NCI-H1105 treated with DMSO at 0.1 percent for 48 hours (cell line): ENCODE measurements at places on chromosomes 6 and 20.

DNA sequence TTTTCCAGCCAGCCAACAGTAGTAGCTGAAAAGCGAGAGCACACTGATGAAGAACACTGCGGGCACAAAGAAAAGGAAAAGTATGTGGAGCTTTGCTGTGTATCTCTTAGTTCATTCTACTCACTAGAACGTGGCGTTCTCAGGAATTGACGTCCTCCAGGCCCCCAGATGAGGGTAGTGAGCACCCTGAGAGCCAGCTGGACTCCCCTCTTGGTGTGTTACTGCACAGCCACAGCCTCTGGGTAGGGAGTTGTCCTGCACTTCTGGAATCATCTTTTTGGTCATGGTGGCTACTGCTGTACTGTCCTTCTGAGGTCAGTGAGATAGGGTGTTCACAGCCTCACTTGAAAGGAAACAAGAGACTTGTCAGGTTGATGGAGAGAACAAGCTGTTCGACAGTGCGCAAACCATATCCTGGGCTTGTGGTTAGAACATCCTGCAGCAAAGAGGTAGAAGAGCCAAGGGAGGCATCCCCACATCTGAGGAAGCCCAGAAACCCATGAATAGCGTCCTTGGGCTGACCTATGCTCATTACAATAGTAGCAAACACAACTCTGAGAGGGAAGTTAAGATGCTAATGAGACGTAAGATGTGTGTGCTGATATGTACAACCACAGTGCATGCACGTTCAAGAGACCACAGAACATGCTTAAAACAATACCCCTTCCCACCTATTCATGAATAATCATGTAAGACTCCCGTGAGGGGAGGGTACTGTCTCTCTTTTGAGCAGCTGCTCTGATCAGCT lies 14.6 kb upstream of the HLA-F start:
- DNase-seq: no peak

DNA sequence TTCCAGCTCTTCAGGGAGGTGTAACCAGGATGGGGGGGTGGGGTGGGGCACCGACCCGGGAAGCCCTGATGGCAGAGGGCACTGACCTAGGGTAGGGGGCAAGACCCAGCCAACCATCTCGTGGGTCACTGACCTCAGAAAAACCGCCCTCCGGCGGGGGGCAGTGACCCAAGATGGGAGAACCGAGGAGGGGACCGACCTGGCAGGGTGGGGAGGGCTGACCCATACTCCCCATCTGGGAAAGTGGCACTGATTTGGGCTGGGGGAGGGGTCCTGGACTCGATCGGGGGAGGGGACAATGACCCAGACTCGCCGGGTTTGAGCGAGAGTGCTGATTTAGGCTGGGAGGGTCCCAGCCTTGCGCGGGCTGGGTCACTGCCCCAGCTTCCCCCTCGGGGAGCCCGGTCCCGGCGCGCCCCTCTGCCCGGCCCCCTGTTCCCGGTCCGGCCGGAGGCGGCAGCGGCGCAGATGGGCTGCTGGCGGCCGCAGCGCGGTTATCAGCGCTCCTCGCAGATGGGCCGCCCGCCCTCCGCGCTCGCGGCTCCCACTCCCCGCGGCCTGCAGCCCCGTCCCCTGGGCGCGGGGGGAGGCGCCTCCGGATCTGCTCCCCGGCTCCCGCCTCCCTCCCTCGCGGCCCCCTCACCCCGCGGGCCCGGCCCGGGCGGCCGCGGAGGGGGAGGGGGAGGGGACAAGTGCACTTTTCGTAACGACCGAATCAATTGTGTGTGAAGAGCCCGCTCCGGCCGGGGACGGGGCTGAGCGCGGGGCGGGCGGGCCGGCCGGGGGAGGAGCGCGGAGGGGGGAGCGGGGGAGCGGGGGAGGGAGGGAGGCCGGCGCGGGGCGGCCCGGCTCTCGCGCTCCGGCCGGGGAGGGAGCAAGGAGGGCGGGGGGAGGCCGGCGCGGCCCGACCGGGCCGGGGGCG lies 2.2 kb downstream of the NOL4L start:
- DNase-seq: no peak

GRCh38 chr20:41408156-41408794 lies 41.7 kb upstream of the EMILIN3 start:
- no peak for DNase-seq

DNA sequence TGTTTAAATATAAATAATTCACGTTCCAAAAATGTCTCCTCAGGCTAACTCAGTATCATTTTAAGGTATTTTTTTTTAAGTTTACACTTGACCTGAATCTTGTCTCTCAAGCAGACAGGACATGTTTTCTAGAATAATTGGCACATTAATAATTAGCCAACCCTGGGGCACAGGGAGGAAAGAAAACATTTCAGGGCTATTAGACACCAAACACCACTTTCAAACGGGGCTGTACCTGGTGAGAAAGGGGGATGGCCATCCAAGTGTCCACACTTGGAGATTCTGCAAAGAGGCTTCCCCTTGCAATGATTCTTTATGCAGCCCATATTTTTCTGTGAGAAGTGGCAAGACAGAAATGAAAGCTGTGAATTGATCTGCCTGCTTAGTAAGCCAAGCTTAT lies 560.8 kb downstream of the CD109 start:
- DNase-seq: no peak

- DNase-seq: no peak
Observed at GRCh38 chr20:5135363-5136012, 8.7 kb downstream of the CDS2 start.

GRCh38 chr6:100663219-100663863 lies 198.6 kb upstream of the SIM1 start:
- no peak for DNase-seq

DNA sequence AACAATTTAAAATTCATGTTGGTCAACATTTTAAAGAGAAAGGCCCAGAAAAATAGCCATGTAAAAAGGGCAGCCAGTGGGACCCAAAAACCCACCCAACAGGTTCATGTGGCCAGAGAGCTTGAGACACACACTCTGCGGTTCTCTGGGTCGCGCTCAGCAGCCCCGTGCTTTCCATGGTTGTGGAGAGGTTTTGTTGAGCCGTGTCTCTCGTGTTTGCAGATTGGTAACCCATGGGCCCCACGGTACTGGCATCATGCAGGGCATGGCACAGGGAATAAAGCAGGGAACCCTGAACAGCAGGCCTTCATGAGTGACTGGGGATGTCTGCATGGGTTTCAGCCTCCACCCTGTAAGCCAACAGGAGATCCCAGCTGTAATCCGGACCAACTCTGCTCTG lies 127.7 kb upstream of the CST7 start:
- no peak for DNase-seq

GRCh38 chr6:155340464-155341129 lies 26.3 kb upstream of the TFB1M start:
- no peak for DNase-seq

- no peak for DNase-seq
Observed at GRCh38 chr6:105805501-105806023, 280.6 kb upstream of the PRDM1 start.

DNA sequence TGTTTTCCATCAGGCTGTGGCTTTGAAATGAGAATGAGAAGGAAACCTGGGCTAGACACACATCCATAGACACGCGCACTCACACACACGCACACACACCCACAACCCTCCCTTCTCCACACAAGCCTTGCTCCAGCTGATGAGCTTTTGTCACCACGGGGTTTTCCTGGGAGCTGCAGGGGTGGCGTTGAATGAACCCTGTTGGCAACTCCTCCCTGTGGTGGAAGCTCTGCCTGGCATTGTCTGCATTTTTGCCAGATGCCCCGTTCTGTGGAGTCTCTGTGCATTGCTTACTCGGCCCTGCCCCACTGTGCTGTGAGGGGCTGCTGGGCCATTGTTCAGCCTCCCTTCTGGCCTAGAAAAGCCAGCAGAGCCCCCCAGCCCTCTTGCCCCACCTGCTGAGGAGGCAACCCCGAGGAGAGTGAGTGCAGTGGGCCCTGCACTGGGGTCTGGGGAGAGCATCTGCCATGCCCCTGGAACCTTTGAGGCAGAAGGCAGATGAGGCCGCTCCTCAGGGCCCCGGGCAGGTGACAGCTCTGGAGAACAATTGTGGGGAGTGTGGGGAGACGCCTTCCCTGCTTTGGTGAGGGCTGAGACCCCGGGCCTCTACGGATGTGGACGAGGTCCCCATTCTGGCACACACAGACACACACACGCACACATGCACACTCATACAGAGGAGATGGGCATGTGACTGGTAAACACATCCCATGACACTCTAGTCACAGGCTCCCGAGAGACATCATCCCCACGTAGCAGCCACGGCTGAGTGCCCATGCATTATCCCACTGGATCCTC lies 9.9 kb downstream of the ADIG start:
- no peak for DNase-seq

- DNase-seq: no peak
Observed at GRCh38 chr6:24451581-24452388, 37.6 kb downstream of the GPLD1 start.

DNA sequence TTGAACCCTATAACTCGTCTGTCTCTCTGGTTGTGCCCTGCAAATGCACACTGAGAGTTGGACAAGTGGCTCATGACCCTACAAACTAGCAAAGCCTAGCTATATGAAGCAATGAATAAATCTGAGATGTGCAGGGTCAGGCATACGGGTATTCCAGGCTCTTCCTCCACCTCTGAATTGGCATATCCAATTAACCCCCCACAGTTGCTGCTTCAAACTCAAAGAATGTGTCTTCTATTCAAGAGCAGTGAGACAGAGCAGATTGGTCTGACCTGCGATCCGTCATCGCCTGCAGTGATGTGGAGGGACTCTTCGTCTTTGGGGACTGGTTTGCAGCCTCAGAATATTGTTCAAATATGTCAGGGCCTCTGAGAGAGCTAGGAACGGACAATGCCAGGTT lies 59.8 kb downstream of the LAMP5 start:
- no peak for DNase-seq

DNA sequence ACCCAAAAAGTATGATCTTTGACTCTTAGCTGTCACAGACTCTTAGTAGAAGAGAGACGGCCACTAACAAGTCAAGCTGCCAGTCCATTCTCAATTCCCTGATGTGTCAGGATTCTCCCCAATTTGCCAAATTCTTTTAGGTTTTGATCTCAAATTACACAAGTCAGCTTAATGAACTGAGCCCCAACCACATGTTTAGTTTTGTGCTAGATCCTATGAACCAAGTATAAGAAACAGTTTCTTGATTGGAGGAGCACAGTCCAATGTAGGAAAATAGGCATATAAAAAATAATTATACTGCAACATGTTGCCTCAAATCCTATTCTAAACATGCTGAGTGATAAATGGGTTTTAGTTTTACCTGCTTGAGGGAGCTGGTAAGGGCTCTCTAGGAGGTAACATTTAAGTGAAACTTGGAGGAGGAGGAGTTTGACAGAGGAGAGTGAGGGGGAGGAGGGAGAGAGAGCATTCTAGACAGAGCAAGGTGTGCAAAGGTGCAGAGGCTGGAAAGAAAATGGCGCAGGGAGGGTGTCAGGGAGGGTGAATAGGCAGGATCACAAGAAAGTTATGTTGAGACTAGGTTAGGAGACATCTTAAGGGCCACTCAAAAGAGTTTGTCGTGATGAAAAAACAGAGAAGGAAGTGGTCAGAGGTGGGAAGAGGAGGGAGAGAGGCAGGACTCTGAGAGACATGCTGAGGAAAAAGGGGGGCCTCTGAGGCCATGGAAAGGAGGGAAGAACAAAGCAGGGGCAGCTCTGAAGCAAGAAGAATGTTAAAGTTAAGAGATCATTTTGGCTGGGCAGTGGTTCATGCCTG lies 22.8 kb upstream of the FAM83C start:
- no peak for DNase-seq

DNA sequence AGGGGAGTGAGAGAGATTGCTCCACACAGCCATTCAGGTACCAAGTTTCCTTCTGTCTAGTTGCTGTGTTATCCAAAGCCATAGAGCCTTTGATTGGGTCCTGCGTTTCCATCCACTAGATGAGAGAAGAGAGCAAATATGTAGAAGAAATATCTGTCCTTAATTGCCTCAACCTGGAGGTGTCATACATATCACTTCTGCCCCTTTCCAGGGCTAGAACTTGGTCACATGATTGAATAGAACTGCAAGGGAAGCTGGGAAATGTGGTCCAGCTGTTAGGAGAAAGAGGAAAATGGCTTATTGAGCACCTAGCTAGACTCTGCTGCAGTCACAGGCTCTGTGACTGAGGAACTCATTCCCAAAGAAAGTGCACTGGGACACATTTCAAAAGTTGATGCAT lies 115.6 kb upstream of the JAG1 start:
- DNase-seq: no peak

DNA sequence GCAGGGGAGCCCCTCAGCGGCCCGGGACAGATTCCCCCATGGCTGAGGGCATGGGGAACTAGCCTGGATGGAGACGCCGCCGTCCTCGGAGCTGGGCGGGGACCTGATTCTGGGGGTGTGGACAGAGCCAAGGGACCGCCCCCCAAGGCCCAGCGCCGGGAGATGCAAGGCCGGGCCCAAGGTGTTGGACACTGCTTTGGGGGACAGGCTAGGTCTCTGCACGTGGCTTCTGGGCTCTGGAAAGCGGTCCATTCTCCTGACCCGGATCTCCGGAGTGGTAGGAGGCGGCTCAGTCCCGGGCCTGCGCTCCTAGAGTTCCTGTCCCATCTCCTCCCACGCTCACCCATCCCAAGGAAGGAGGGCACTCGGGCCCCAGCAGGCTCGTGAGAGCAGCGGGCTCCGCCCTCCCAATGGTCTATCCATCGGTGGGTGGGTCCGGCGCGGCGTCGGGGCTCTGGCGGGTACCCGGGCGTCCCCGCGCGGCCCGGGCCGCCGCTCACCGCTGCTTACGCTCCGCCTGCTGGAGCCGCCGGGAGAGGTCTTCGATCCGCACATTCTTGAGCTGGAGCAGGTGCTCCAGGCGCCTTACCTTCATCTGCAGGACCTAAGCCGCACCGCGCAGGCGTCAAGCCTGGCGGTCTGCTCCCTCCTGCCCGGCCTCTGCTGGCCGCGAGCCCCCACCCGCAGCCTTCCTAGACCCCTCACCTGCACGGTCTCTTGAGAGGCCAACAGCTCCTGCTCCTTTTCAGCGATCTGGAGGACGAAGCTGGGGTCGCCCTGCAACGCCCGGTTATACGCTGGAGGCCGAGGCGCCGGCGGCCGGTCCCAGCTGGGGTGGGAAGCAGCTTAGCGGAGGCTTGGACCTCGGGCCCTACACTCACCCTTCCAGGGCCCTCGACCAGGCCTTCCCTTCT lies 3.3 kb downstream of the SPEF1 start:
- DNase-seq: peak; percentile 40

GRCh38 chr6:6626187-6626586 lies 37.7 kb downstream of the LY86 start:
- no peak for DNase-seq
